Bone marrow (tissue), 2 donors: ENCODE measurements at places on chromosomes 6 and 20.

GRCh38 chr20:13022401-13023155 is 13.8 kb downstream of the SPTLC3 start:
- no peak for DNase-seq

DNA sequence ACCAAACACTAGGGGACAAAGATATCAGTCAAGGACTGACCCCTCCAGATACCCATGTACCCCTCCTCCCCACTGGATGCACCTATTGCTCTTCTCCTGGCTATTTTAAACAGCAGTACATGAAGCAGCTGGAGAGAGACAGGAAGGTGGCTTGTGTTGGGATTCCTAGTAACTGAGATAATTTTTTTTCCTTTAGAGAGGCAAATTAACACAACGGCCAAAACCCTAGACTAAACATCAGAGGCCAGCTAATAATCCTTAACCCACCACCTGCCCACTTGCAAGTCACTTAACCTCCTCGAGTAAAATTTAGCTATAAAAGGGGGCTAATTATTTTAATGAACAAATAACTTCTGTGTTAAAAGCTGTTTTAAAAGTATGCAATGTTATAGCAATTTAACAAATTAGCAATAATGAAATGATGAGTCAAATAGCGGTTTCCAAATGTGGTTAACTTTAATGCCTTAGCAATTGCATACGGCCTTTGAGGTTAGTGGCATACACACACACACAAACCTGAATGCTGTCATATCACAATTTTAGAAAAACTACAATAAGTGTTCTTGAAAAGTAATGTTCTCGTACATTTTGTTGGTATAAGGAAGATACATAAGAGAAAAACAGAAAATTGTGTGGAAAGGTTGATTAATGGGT is 151.7 kb downstream of the FRK start:
- DNase-seq = no peak

GRCh38 chr6:110331816-110332215 is 26.3 kb downstream of the METTL24 start:
- DNase-seq = no peak

DNA sequence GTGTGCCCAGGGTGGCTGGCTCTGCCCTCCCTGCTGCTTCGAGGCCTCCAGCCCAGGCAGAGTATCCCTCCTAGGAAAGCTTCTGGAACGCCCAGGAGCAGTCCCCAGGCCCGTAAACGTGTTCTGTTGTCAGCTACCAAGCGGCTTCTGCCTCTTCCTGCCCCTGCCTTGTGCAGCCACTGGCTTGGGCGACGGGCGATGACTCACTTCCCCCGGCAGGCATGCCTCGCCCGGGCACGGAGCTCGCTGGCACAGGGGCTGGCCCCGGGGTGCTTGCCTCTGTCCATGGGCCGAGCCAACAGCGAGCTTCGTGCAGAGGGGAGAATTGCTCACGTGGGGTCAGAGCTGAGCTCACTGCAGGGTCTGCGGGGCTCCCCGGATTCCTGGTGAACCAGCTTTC is 86.7 kb upstream of the THBS2 start:
- no peak for DNase-seq

DNA sequence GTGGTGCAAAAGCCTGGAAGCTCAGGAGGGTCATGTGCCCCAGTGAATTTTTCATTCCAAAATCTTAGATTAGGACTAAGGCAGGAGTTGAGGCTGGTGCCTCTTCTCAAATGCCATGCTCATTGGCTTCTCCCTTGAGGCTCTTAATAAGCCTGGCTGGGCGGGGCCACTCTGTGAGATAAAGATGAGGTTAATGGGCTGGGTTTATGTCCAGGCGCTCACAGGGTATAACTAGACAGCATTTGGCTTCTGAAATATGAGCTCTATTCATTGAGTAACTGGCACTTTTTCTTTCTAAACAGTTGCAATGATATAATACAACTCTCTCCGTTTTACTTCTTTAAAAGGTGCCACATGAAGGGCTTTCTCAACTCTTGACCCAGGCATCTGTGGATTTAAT is 156.3 kb downstream of the SCML4 start:
- no peak for DNase-seq

- DNase-seq = no peak
Observed at GRCh38 chr6:19715167-19715551, 122.0 kb upstream of the ID4 start.

GRCh38 chr6:67237277-67237676 is 1397.8 kb upstream of the ADGRB3 start:
- no peak for DNase-seq

GRCh38 chr6:117504478-117505144 is 22.1 kb downstream of the DCBLD1 start:
- DNase-seq = no peak

- no peak for DNase-seq
Observed at GRCh38 chr6:34514593-34515472, 41.3 kb downstream of the SPDEF start.

DNA sequence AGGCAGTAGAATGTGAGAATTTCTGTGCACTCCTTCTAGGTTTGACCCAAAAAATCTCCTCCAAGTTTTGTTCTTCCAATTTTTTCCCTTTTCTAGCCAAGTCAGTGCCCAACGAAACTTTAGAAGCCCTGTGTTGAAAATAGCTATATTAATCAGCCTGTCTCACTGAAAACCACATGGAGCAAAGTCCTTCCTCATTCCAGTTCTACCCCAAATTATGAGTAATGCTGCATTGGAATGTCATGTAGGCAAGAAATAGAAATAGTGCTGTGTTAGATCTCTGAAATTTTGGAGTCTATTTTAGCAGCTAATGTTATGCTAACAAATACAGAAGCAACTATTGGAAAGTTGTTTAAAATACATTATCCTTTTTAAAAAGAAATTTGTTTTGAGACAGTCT is 725.5 kb downstream of the TBC1D32 start:
- no peak for DNase-seq

DNA sequence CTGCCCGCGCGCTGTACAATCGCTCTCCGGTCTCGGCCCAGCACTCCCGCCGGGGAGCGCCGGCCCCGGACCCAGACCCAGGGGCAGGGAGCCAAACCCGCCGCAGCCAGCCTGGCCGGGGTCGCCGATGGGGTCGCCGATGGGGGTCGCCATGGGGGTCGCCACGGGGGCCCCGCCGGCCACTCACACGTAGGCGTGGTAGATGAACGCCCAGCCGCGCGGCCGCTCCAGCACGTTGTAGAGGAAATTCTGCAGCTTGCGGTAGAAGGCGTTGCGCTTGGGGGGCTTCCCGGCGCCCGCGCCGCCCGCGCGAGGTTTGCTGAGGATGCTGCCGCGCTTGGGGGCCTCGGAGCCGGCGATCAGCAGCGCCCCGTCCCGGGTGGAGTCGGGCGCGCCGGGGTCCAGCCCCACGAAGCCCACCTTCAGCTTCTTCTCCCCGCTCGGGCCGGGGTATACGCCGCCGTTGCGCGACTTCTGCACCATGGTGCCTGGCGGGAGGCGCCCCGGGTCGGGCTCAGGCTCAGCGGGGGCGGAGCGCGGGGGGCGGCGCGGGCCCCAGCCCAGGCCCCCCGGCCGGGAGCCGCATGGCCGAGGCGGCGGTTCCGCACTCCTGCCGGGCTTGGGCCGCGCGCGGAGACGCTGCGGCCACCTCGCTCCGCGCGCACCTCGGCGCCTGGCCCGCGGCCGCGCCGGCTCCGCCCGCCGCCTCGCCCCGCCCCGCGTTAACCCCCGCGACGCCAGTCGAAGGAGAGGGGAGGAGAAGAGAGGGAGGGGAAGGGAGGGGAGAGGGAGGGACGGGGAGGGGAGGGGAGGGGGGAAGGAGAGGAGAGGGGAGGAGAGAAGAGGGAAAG is at the start of gene KCNQ2:
KCNQ2 (minus strand) TSS at position 675 of the 851 bp plus-strand sequence; CDS start at position 483, 192 bp downstream.
- no peak for DNase-seq

DNA sequence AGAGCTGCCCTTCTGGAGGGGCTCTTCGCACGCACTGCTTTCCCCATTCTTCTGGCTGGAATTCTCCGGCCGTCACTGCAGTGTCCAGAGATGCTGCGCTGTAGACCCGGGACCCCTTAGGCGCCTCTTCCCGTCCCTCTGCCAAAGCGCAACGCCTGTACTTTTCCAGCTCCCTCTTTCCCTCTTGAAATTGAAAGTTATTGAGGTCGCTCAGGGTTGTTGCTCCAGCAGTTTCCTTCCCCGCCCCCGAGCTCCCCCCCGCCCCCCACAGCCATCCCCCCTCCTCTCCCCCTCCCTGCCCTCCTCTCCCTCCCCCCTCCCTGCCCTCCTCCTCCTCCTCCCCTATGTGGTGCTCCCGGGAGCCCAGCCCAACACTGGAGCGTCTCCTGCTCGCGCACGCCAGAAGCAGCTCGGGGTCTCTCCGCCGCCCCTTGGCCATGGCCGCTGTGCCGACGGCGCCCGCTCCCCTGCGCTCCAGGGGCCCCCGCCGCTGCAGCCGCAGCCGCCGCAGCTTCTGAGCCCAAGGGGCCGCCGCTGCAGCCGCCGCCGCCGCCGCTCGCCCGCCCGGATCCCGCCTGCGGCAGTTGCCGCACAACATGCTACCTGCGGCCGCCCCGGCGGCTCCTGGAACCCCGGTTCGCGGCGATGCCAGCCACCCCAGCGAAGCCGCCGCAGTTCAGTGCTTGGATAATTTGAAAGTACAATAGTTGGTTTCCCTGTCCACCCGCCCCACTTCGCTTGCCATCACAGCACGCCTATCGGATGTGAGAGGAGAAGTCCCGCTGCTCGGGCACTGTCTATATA is at the start of gene RSPO3:
RSPO3 (plus strand) TSS at position 374 of the 804 bp plus-strand sequence. CDS start 522 bp downstream, outside the sequence.
- DNase-seq = peak; percentile 20

- no peak for DNase-seq
Observed at GRCh38 chr6:7136859-7137334, 29.1 kb downstream of the RREB1 start.

DNA sequence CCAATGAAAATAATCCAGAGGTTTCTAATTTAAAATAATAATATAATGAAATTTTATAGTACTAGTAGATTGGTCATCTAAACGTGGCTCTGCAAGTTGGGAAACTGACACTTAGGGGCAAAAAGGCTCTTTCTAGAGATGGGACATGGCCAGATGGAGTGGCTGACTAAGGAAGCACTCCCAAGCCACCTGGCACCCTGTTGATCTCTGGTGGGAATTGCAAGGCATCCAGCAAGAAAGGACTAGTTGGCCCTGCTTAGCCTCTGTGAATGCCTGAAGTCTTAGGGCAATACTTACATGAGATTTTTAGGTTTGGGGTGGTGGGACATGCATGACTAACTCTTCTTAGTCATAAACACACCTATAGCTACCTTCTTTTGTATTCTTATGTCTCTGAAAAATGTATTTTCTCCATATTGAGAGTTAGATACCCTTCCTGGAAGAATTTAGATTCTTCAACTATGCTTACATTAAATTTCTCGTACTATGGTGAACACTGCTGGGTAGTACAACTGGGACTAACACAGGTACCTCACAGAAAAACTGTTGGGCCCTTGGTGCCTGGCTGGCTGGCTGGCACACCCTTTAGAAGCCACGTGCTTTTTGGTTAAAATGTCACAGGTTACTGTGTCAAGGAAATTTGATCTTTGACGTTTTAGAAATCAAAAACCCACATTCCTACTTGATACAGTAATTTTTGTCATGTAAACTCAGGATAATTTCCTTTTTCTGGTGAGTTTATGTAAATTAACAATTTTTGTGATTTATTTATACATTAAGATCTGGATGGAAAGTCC is 25.0 kb upstream of the SH3BGRL2 start:
- DNase-seq = no peak

DNA sequence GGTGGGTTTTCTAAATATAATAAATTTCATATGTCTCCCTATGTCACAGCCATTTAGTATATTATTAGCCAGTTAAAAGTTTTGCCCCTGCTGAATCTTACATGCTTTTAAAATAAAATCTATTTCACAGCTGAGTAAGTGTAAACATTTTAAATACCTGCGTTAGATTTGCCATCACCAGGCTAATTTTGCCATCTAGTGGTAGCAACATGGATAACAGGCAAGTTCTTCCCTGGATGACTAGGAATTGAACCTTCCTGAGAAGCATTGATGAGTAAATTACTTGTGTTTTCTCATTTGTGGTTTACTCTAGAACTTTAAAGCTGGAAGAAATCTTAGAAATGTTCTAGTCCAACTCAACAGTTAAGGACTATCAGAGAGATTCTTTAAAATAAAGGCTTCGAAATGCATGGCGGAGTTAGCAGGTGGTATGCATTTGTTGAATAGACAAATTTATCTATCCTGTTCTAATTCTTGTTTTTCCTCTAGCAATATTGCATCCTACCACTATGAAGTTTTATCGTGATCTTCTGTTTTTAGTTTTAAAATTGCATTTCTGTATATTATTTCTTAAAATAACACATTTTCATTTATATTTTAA is 2.6 kb downstream of the PRSS35 start:
- DNase-seq = no peak

DNA sequence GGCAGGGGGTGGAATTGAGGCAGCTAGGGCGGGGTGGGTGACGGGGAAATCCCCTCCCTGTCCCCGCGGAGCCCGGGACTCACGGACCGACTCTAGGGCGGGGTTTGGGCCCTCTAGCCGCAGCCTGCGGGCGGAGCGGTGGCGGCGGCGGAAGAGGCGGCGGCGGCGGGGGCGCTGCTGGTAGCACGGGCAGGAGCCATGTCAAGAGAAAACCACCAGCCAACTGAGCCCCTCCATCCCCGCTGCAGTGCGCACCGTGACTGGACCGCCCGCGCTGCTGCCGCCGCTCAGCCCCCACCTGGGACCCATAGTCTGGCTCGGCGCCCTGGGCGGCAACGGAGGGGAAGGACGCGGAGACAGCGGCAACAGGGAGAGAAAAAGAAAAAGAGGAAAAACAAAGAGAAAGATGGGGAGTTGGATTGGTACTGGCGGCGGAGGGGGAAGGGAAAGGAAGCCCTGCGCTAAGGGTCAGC is 1.2 kb upstream of the C6orf62 start:
- peak; percentile 51 for DNase-seq

DNA sequence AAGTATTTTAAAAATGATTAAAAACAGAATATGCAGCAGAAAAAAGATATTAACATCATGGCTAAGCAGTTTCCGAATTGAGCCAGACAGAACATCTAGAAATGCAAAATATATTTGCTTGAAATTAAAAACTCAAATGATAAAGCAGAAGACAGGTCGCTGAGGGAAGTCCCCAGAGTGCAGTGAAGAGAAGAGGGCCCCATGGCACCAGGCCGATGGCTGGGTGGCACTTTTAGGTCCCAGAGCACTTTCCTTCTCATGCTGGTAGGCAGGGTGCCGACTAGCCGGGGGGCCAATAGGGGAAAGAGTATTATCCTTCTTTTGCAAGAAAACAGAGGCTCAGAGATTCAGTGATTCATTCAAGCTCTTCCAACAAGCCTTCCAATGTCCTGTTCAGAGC is 58.9 kb downstream of the MYH7B start:
- DNase-seq = no peak

DNA sequence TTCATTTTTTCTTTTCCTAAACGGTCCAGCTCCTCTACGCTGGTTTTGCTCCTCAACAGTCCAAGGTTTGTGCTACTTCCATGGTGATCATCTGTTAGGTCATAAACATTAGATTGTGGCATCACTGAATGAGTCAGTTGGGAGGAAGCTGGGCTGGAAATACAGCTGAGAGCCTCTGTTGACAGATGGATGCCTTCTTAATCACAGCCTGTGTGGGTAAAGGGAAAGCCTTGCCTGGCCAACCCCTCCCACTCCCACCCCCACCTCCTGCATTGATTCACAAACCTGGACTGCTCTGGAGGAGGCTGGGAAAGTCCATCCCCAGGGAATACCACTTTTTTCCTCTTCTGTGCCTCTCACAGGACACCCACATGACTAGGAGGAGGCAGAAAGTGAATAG is 180.6 kb upstream of the CCN2 start:
- no peak for DNase-seq

- no peak for DNase-seq
Observed at GRCh38 chr6:47200536-47201334, 109.0 kb downstream of the TNFRSF21 start.

GRCh38 chr6:42009844-42010184 is 40.5 kb upstream of the TAF8 start:
- DNase-seq = no peak

- no peak for DNase-seq
Observed at GRCh38 chr6:124433387-124434160, 528.7 kb upstream of the RNF217 start.

- no peak for DNase-seq
Observed at GRCh38 chr20:57091748-57092111, 174.7 kb downstream of the BMP7 start.
